ENCODE measurements at places on chromosomes 12 and 14.

GRCh38 chr14:32985866-32986265, 47.2 kb downstream of the NPAS3 start:
- DNase-seq = no peak

GRCh38 chr12:124165695-124166094, 129.2 kb upstream of the RFLNA start:
- no peak for DNase-seq

- no peak for DNase-seq
Measured at GRCh38 chr12:110224379-110225304, 56.4 kb upstream of the ATP2A2 start.

- no peak for DNase-seq
Measured at GRCh38 chr12:109919456-109919855, 19.4 kb downstream of the TCHP start.

GRCh38 chr12:22687361-22688076, 62.5 kb downstream of the ETNK1 start:
- DNase-seq = no peak

GRCh38 chr14:102951799-102952198, 29.3 kb downstream of the AMN start:
- no peak for DNase-seq

GRCh38 chr12:28144059-28144458, 46.2 kb upstream of the CCDC91 start:
- no peak for DNase-seq

GRCh38 chr12:28189784-28190320, 404 bp upstream of the CCDC91 start:
- no peak for DNase-seq

- no peak for DNase-seq
Measured at GRCh38 chr12:132322206-132323132, 6.9 kb downstream of the GALNT9 start.
